ENCODE measurements at places on chromosomes 12 and 14. TPM values are rescaled to one million over a fixed set of nuclear protein-coding genes. Genes with fewer than 3 reads are reported as not detected.
A peak's percentile ranks its signal among the peaks of the same experiment; 100 is the strongest.

The MYF5 gene
- total RNA-seq = not detected

The CCDC197 gene
- not detected for total RNA-seq

The FOXN4 gene
- total RNA-seq = not detected

The LMNTD1 gene
- total RNA-seq = not detected

The TBC1D30 gene
- total RNA-seq = 1.7 TPM

The KRT5 gene
- not detected for total RNA-seq

The SLC11A2 gene
- 54.2 TPM for total RNA-seq

DNA sequence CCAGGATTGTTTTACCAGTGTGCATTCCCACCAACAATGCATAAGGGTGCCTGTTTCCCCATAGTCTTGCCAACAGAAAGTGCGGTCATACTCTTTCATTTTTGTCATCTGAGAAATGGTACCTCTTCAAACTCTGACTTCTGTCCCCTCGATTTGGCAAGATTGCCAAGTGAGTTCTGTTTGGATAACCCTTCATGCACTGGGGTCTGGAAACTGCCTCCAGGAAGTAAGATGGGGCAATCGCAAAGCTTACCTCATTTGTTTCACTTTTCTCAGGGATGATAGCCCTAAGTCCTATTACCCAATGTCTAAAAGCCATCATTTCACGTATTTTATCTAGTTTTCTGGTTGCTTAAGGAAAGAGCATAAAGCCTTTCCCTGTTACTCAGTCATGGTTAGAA lies 28.6 kb upstream of the NR1H4 start:
- H3K27me3 ChIP-seq = peaks cover 10% of the 10 kb centered on the region
- no peak for DNase-seq
- no peak overlapping the region for H3K4me3 ChIP-seq

DNA sequence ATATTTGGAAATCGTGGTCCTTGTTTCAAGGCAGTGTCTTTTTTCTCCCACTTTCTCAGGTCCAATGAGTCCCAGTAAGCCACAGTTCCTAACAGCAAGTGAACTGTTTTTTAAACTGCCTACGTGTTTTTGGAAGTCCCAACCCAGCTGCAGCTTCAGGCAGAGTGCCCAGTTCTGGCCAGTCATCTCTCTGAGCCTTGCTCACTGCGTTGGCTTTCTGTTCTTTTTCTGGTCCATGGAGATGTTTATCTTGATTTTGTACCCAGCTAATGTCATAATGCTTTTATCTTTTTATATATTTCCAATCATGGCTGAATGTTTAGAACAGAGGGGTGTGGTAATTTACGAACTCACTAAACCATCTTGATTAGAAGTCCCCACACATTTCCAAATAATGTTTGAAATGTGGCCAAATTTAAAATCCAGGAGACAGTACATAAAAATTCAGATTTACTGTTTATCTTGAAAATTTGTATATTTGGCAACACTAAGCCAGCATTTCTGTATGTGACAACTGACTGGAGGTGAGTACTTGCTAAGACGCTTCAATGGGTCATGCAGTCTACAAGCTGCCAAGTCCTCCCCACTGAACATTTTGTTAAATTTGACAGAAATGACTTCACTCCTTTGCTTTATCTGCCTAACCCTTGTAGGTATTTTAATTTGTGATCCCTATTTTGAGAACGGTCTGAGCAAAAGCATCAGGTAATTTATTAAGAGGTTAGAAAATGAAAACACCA lies 46.1 kb upstream of the OTOGL start:
- no peaks in the 10 kb centered on the region for H3K4me1 ChIP-seq
- no peaks in the 10 kb centered on the region for H3K36me3 ChIP-seq
- no peak overlapping the region for H3K4me3 ChIP-seq
- H3K27ac ChIP-seq = no peak overlapping the region

GRCh38 chr12:40224439-40225291 lies at the start of gene LRRK2:
Gene LRRK2 (plus strand): TSS chr12:40224997. CDS start chr12:40225132, 135 bp downstream.
- peak within 1 kb of the TSS; percentile 58 for H3K4me3 ChIP-seq
- peaks cover 51% of the 10 kb centered on the region for H3K27me3 ChIP-seq

DNA sequence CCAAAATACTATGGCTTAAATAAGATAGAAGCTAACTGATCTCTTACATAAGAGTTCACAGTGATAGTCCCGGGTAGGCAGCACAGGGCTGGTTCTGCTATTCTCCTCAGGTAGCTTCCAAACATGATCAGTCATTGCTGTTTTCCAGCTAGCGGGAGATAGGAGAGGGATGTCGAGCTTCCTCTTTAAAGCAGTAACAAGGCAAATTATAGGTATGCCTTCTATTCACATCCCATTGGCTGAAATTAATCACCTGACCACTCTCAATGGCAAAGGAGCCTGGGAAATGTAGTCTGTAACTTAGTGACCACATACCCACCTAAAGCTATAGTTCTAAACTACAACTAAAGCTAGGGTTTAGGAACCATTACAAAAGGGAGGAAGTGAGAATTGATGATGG lies 34.5 kb upstream of the VRK1 start:
- DNase-seq = peak; percentile 77
- H3K27ac ChIP-seq = no peak overlapping the region
- H3K4me3 ChIP-seq = no peak overlapping the region
- H3K36me3 ChIP-seq = no peaks in the 10 kb centered on the region

- H3K36me3 ChIP-seq = no peaks in the 10 kb centered on the region
- DNase-seq = no peak
- no peak overlapping the region for H3K4me3 ChIP-seq
- H3K27ac ChIP-seq = no peak overlapping the region
- no peaks in the 10 kb centered on the region for H3K4me1 ChIP-seq
These were observed 35.1 kb downstream of the TRPV4 start for GRCh38 chr12:109797905-109798669.

DNA sequence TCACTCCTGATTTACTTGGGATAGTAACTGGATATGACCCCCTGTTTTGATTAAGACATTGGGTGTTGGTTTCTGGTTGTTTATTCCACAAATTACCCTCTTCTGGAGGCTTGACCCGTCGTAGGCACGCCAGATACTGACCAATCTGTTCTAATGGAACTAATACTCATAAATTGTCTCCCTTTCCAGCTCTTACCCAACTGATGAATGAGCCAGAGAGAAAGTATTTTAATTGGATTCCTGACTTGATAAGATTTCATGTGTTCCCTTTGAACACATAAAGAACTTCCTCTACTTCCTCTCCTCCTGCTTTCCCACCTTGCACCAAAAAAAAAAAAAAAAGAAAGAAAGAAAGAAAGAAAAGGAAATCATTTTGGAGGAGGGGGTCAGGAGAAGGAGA lies 340.9 kb downstream of the PCNX1 start:
- H3K4me1 ChIP-seq = peaks cover 40% of the 10 kb centered on the region
- H3K27me3 ChIP-seq = peaks cover 2% of the 10 kb centered on the region
- no peak for DNase-seq

GRCh38 chr12:15687583-15687982 lies 101.6 kb downstream of the EPS8 start:
- peaks cover 26% of the 10 kb centered on the region for H3K27me3 ChIP-seq
- no peaks in the 10 kb centered on the region for H3K36me3 ChIP-seq
- H3K27ac ChIP-seq = no peak overlapping the region
- H3K4me1 ChIP-seq = peaks cover 2% of the 10 kb centered on the region

GRCh38 chr14:23375527-23376251 lies 1.2 kb upstream of the CMTM5 start:
- peaks cover 4% of the 10 kb centered on the region for H3K27me3 ChIP-seq
- no peak overlapping the region for H3K4me3 ChIP-seq
- H3K27ac ChIP-seq = no peak overlapping the region
- H3K4me1 ChIP-seq = no peaks in the 10 kb centered on the region

DNA sequence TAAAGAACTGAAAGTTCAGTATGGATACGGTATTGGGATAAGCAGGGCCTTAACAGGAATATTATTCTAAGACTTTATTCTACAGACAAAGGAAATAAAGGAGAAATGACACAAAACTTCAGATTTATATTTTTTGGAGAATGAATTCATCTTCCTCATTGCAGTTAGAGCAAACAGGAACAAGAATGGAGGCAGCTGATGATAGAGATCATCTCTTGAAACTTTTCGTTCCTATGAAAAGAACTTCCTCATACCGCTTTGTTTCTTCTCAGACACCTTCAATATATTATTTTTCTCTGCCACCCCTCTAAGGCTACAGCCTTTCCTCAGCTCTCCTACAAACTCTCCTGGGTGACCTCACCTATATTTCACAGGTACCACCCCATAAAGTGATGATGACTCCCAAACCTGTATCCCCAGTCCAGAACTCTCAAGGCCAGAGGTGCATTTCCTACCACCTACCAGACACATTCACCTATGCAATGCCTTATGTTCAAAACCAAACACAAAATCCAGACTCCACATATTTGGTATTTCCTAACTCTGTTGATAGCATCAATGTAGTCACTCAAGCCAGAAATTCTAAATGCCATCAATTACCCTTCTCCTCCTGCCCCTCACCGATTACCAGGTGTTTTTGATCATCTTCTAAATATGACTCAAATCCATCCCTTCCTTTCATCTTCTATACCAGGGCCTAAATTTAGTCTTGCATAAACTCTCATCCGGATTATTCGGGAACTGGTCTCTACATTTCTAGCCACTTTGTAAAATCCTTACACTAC lies 7.4 kb downstream of the MAP4K5 start:
- peaks cover 51% of the 10 kb centered on the region for H3K4me1 ChIP-seq
- DNase-seq = no peak
- peaks cover 30% of the 10 kb centered on the region for H3K36me3 ChIP-seq
- H3K27me3 ChIP-seq = no peaks in the 10 kb centered on the region
- peak overlapping the region; percentile 36 for H3K4me3 ChIP-seq

DNA sequence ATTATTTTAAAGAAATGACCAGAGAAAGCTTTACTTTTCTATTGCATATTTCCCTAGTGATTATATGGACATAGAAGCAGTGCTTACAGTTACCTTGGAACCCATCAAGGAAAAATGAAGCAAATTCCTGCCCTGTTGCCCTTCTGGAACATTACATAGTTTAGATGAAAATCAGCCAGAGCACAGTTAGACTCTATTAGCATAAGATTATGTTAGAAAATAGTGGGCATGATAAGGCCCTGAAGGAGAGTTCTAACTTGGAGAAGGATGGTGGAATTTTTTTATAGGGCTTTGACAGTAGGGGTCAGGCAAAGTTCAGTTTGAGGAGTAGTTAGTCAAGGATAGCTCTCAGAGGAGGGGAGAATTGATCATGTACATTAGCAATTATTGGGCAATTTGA lies 74.3 kb downstream of the FUT8 start:
- H3K4me1 ChIP-seq = peaks cover 40% of the 10 kb centered on the region
- peaks cover 44% of the 10 kb centered on the region for H3K36me3 ChIP-seq
- DNase-seq = no peak
- no peak overlapping the region for H3K4me3 ChIP-seq
- H3K27me3 ChIP-seq = no peaks in the 10 kb centered on the region
- H3K27ac ChIP-seq = no peak overlapping the region

GRCh38 chr14:96351986-96352385 lies 11.2 kb downstream of the ATG2B start:
- no peak overlapping the region for H3K4me3 ChIP-seq
- DNase-seq = no peak
- peaks cover 18% of the 10 kb centered on the region for H3K36me3 ChIP-seq
- H3K4me1 ChIP-seq = peaks cover 9% of the 10 kb centered on the region

GRCh38 chr14:99516156-99516870 lies 35.1 kb downstream of the CCNK start:
- H3K27ac ChIP-seq = no peak overlapping the region
- H3K27me3 ChIP-seq = no peaks in the 10 kb centered on the region
- peaks cover 3% of the 10 kb centered on the region for H3K36me3 ChIP-seq
- no peak for DNase-seq
- H3K4me3 ChIP-seq = no peak overlapping the region

- no peak overlapping the region for H3K4me3 ChIP-seq
- H3K27ac ChIP-seq = no peak overlapping the region
- no peaks in the 10 kb centered on the region for H3K36me3 ChIP-seq
- DNase-seq = peak; percentile 94
- H3K4me1 ChIP-seq = peaks cover 29% of the 10 kb centered on the region
These were observed 5.8 kb downstream of the TMEM253 start for GRCh38 chr14:21106498-21107282.

GRCh38 chr14:58882577-58883018 lies 244.8 kb downstream of the DACT1 start:
- no peak for DNase-seq
- H3K4me1 ChIP-seq = no peaks in the 10 kb centered on the region
- no peak overlapping the region for H3K27ac ChIP-seq
- no peaks in the 10 kb centered on the region for H3K36me3 ChIP-seq

DNA sequence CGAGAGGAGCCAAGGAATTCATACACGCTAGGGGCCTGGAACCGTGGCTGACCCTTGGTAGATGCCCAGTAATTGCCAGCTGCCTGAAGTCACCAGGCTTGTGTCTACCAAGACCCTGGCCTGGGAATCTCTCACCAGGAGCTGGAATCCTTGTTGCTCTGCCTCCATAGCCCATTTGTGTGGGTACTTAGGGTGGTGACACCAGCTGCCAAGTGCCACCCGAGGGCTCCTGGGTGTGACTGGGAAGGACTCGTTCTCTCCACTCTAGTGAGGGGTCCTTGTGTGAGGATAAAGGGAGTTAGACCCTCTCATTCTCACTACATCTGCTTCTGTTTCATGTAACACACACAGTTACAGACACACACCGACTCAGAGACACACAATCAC lies 17.9 kb downstream of the SERPINA1 start:
- no peak overlapping the region for H3K4me3 ChIP-seq
- DNase-seq = no peak
- H3K4me1 ChIP-seq = peaks cover 2% of the 10 kb centered on the region
- no peaks in the 10 kb centered on the region for H3K36me3 ChIP-seq
- no peaks in the 10 kb centered on the region for H3K27me3 ChIP-seq

DNA sequence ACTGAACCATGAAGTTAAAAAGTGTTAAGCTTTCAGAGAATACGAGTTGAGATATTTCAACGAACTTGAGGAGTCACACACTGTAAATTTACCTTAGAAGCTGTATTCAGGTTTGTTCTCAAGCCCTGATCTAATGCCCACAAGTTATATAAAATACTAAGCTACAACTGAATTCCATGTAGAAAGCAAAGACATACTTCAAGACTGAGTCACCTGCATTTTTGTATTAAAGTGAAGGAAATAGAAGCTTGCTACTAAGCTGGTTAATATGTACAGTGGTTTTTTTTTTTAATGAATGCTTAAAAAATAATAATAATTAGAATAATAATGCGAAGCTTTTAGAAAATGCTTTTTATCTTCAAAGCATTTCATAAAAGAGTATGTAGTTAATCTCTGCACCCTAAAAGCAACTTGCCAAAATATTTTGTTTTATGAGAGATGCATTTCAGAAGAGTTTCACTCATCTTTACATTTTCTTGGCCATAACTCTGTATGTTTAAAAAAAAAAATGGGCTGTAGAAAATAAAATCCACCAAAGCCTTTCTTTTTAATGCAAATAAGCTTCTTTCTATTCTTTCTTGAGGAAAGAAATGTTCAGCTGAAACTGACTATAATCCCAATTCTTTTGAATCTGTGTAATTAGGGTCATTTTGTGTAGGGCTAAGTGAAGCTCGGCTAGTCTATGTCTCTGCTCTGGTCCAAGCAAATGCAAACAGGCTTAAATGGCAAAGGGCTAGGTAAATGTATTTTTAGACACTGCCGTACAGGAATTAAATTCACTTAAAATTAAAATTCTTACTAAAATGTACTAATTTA lies 1047.5 kb upstream of the FLRT2 start:
- no peak overlapping the region for H3K4me3 ChIP-seq
- no peaks in the 10 kb centered on the region for H3K27me3 ChIP-seq
- no peak for DNase-seq
- H3K27ac ChIP-seq = no peak overlapping the region

GRCh38 chr12:25054783-25055144 lies 105.9 kb upstream of the BCAT1 start:
- peak overlapping the region; percentile 93 for H3K27ac ChIP-seq
- no peaks in the 10 kb centered on the region for H3K27me3 ChIP-seq
- H3K4me3 ChIP-seq = peak overlapping the region; percentile 87
- peaks cover 50% of the 10 kb centered on the region for H3K4me1 ChIP-seq
- peaks cover 3% of the 10 kb centered on the region for H3K36me3 ChIP-seq

Measured in activated CD4-positive, alpha-beta T cell treated with anti-CD3 and anti-CD28 coated beads, Interleukin-2, amount 10 ng/mL, durations not matched to agents 24 days and 14 days (primary cell).